ENCODE measurements at places on chromosomes 3 and 15. TPM values are rescaled to one million over a fixed set of nuclear protein-coding genes. Genes with fewer than 3 reads are reported as not detected.

- DNase-seq, result no peak
Observed at GRCh38 chr3:164890061-164890460, 188.2 kb downstream of the SI start.

DNA sequence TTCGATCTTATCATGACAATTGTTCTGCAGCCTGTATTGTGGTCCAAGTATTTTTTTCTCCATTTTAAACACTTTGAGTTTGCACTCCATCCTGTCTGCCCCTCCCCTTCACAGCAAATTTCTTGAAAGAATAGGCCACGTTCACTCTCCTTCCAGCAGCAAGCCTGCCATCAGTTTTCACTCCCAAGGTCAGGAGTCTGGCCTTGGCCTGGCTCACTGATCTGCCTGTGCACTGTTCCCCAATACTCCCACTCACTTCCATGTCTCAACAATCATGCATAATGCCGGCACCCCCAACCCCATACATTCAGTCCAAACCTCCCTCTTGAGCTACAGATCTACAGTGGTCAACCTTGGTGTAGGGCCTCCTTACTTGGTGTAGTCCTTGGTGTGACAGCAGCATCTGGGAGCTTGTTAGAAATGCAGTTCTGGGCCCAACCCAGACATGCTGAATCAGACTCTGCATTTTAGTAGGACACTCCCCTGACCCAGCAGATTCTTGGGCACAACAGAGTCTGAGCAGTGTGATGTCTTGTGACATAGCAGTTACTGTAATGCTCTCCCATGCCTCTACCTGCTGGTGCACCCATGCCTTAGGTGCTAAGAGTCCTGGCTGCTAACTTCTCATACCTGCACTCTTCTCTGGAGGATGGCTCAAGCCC, 58.3 kb upstream of the XCR1 start:
- no peak for DNase-seq

The SHC4 gene
- not detected for total RNA-seq

DNA sequence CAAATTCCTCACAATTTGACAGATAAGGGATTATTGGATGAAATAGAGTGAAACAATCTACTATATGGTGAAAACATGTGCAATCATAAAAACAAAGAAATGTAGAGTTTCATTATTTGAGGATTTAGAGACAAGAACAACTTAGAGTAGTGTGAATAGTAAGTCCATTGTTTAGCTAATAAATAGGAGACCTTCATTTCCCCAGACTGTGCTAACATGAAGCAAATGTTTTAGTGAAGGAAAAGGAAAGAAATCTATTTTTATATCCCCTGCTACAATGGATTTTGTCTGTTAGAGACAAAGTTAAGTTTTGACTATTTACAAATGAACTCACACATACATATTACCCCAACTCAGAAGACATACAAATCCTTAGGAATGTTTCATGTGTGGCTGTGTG, 77.8 kb downstream of the EFL1 start:
- no peak for DNase-seq

The CHL1 gene
- total RNA-seq, result not detected

DNA sequence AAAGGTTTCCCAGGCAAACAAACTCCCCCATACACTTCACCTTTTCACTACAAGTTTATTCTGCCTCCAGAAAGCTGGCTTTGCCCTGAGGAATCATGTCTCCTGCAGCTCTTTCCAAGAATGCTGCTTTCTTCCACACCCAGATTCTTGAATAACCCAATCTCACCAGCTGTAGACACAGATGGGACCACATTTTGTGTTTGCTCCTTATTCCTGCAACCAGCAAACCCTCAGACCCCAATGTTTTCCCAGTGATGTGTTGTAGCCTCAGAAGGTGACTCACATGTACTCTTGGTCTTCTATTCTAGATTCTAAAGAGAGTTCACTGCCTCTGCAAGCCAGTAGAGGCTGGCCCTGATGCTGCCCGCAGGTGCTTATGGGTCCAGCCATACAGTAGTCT, 23.6 kb upstream of the TRIM59 start:
- DNase-seq, result no peak

GRCh38 chr3:124760601-124761000, 30.3 kb downstream of the UMPS start:
- DNase-seq, result no peak

DNA sequence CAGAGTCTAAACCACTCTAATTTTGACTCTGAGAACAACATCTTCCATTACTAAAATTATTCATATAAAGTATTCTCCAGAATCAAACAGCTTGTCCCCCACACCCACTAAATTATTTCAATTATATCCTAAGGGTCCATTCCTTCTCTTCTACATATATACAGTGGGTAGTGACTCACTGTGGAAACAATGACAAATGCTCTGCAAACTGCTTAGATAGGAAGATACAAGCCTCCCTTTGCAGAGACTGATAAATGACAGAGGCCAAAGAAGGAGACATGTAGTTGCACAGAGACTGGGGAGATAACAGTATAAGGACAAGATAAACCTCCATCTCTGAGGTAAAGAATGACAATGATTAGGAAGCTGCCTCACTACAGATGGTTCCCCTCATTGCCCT, 1087.4 kb downstream of the AGBL1 start:
- DNase-seq, result no peak

The GOLGA8N gene
- total RNA-seq, result not detected

DNA sequence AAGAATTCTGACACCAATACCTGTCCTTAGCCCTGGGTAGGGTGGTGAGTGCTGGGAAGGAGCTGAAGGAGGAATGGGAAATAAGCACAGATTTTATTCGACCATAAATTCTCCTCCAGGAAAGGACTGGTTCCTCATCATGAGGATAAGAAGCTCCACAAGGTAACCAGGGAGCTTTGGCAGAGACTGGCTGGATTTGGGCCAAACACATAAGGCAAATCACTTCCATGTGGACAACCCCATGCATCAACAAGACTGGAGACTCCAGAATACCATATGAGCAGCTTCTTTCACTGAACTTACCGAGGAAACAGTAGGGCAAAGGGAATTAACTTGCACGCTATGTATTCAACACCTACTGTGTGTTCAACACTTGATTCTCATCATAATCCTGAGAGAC, 312.5 kb downstream of the NTRK3 start:
- no peak for DNase-seq

- no peak for DNase-seq
Observed at GRCh38 chr3:89375451-89375850, 268.0 kb downstream of the EPHA3 start.

DNA sequence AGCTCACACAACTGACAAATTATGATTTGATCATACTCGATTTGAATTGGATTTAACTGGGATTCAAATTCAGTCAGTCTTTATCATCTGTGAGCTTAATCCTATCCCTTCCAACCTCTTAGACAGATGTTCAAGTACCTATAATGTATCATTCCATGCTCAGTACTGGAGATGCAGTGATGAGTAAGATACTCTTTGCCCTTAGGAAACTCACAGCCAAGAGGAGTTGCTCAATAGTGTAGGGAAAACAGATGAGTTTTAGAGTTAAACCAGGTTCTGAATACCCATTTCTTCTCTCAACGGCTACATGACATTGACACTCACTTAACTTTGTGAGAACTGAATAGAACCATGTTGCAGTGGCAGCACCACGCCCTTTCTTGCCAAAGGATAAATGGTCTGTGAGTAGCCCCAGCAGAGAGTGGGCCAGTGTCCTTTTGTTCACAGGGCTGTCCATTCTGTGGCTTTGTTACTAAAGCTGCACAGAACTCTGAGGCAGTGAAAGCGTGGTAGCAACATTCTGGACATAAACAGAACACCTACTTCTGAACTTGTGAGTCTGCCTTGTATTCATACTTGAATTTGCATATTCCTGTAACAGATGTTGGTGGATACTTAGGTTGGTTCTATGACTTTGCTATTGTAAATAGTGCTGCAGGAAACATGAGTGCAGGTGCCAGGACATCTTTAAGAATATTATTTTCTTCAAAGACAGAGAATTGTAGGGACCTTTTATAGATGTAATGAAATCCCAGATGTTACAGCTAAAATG, 91.6 kb downstream of the RASA2 start:
- DNase-seq, result no peak

DNA sequence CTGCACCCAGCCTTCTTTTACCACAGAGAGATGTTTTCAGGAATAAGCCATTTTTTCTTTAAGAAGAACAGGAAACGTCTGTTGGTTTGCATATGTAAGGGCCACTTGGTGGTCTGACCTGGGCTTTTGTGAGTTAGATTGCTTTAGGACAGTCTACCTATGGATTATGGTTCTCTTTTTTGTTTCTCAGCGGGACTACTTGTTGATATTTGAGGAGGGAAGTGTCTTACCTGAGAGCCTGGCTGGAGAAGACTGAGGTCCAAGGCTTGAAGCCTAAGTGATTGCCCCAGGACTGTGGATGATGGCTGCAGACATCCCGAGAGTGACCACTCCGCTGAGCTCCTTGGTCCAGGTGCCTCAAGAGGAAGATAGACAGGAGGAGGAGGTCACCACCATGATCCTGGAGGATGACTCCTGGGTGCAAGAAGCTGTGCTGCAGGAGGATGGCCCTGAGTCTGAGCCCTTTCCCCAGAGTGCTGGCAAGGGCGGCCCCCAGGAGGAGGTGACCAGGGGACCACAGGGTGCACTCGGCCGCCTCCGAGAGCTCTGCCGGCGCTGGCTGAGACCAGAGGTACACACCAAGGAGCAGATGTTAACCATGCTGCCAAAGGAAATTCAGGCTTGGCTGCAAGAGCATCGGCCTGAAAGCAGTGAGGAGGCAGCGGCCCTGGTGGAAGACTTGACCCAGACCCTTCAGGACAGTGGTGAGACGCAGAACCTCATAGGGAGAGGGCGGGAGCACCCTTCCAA, 3.0 kb downstream of the ZSCAN2 start:
- DNase-seq, result no peak

- no peak for DNase-seq
Observed at GRCh38 chr3:122307976-122308375, 17.1 kb upstream of the CSTA start.

The PYDC2 gene
- not detected for total RNA-seq

- no peak for DNase-seq
Observed at GRCh38 chr3:102207151-102207571, 227.7 kb upstream of the ZPLD1 start.

The BCHE gene
- not detected for total RNA-seq

DNA sequence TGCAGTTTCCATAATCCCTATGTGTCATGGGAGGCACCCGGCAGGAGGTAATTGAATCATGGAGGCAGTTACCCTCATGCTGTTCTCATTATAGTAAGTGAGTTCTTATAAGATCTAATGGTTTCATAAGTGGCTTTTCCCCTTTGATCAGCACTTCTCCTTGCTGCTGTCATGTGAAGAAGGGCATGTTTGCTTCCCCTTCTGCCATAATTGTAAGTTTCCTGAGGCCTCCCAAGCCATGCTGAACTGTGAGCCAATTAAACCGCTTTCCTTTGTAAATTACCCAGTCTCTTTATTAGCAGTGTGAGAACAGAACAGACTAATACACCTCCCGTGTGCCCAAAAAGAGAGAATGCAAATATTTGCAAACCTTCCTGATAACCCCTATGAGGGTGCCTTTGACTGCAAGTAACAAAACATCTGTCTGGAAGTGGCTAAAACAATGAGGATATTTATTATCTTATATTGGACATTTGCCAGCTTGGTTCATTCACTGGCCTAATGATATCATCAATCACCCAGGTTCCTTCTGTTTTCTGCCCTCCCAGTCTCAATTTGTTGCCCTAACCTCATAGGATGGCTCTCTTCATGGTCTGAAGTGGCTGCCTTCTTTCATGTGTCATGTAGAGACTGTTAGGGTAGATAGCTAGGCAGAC, 68.7 kb downstream of the BHLHE40 start:
- no peak for DNase-seq

DNA sequence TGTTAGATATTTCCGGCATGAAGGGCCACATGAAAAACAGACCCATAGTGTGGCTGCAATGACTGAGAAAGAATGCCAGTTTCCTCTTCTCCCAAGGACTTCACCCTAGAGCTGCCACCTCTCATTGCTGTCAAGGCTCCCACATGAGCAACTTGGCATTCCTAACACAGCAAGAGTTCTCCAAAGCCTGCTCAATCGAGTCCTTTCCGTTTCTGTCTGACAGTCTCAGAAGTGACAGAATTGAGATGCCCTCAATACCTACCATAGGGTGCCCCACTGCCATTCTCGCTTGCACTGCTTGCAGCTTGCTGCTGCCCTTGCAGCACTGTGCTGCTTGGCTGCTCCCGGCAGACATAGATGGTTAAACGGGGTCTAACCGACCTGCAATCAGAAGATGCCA, 44.3 kb downstream of the UBP1 start:
- DNase-seq, result no peak

The HTR3E gene
- total RNA-seq, result not detected

DNA sequence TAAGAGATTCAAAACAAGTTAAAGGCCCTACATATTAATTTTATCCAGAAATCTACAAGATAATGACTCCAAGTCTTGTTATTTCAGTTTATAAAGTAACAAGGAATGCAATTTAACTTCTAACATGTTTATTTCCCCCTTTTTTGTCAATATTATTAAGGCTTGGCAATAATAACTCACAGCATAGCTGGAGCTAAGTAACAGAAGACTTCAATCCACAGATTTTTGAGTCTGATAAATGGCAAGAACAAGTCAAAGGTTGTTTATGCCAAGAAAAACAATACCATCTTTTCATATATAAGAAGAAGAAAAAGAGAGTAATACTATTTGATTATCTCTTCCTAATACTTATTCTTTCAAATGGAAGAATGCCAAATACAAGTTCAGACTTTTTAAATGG, 631.0 kb upstream of the CCDC54 start:
- DNase-seq, result no peak

DNA sequence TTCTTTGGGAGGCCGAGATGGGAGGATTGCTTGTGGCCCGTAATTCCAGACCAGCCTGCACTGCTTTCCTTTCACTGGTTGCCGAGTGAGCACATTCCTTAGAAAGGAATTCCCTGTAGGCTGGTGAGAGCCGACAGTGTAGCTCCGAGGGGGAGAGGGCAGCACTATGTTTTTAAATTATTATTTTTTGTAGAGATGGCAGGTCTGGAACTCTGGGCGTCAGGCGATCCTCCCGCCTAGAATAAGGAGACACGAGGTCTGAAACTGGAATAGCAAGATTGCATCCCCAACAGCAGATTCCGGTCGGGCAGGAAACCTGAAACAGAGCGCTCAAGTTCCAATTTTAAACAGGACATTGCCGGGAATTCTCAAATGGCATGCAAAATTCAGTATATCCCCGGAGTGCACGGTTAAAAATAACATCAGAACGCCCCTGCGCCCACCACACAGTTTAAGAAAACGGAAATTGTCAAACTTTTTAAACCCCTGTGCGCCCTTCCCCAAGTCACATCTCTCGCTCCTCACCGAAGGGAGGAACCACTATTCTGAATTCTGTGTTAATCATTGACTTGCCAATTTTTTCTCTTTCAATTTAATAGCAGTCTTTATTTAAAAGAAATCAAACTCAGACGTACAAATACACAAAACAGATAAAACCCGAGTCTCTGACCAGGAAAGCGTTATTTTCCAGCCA, 643 bp upstream of the RNU5B-1 start:
- peak; percentile 85 for DNase-seq
